Activated CD4-positive, alpha-beta T cell treated with anti-CD3 and anti-CD28 coated beads for 1 hour (primary cell): ENCODE measurements at places on chromosomes 4 and X.

- no peak for DNase-seq
Observed at GRCh38 chrX:70411475-70411874, 11.6 kb upstream of the GDPD2 start.

GRCh38 chr4:122224348-122224747 is 72.2 kb downstream of the BLTP1 start:
- no peak for DNase-seq

DNA sequence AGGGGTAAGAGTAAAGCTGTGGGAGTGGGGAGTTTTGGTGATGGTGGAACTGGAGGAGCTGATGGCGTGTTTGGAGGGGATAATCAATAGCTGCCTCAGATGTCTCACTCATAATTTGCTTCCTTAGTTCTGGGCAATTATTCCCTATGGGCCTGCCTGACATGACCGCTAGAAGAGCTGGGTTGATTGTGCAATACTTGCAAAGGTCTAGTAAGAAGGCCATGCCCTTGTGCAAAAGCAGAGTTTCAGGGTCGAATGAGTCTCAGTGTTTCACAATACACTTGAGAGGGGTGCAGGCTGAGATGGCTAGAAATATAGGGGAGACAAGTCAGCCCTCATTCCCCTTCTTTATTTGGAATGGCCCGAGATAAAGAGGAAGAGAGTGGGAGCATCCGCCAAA is 858.4 kb upstream of the POU3F4 start:
- no peak for DNase-seq

- DNase-seq: no peak
Observed at GRCh38 chrX:119880076-119880475, 8.4 kb downstream of the NDUFA1 start.

DNA sequence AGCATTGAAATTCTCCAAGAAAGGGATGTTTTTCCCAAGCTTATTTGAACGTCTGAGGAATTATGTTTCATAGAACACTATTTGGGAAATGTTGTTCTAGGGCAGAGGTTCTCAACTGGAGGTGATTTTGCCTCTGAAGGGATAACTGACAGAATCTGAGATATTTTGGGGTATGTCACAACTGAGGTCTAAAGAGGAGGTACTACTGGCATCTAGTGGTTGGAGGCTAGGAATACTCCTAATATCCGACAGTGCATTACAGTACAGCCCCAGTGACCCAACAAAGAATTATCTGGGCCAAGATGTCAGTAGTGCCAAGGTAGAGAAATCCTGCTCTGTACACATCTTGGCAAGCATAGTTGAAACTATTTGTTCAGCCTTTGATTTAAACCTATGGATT is 6.4 kb downstream of the HSPA4L start:
- no peak for DNase-seq

DNA sequence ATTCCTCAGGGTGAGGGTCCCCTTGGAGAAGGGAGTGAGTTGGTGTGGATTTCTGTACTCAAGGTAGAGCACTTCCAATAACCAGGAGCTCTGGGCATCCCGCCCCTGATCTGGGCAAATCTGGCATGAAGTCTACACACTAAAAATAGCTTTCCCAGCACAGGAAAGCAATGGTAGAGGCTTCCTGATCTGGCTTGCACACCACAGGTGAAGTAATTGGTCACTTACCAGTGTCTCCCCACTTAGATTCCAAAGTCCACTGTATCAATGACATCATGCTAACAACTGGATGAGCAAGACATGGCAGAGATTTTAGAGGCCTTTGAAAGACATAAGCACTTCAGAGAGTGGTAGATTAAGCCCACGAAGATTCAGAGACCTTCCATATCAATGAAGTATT is 17.8 kb upstream of the IDS start:
- DNase-seq: no peak

GRCh38 chrX:70426286-70427278 is 3.5 kb downstream of the GDPD2 start:
- no peak for DNase-seq

- no peak for DNase-seq
Observed at GRCh38 chr4:86892636-86892960, 376 bp upstream of the C4orf36 start.

DNA sequence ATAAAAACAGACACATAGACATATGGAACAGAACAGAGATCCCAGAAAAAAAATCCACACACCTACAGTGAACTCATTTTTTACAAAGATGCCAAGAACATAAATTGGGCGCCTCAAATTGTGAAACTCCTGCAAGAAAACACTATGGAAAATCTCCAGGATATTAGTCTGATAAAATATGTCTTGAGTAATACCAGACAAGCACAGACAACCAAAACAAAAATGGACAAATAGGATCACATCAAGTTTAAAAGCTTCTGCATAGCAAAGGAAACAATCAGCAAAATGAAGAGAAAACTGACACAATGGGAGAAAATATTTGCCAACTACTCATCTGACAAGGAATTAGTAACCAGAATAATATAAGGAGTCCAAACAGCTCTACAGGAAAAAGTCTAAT is 337.3 kb upstream of the DIPK2B start:
- no peak for DNase-seq

- DNase-seq: no peak
Observed at GRCh38 chrX:34848281-34848680, 94.3 kb upstream of the FAM47B start.

DNA sequence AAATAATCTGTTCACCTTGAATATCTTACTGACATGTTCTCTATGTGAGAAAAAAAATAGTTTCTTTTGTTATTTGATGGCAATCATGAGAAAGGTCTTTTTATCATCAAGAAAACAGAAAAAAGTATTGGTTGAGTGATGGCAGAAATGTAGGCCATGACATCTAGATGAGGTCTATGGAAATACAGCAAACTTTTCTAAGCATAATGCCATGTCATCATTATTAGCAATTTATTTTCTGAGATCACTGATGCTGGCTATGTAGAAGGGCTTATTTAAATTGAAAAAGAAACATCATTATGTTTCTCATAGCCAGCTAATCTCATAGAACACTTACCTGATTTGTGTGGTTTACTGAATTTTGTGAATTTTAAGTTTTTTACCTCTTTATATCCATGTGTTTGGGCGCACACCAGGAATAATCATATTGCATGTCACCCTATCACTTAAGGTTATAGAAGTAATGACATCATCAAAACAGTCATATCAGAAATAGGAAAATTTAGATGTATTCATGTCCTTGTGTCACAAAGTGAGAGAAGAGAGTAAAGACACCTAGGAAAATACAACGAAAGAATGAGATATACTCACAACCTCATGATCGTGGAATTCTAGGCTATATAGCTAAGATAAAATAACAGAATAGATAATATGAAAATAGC is 22.4 kb downstream of the UGT2A3 start:
- no peak for DNase-seq

DNA sequence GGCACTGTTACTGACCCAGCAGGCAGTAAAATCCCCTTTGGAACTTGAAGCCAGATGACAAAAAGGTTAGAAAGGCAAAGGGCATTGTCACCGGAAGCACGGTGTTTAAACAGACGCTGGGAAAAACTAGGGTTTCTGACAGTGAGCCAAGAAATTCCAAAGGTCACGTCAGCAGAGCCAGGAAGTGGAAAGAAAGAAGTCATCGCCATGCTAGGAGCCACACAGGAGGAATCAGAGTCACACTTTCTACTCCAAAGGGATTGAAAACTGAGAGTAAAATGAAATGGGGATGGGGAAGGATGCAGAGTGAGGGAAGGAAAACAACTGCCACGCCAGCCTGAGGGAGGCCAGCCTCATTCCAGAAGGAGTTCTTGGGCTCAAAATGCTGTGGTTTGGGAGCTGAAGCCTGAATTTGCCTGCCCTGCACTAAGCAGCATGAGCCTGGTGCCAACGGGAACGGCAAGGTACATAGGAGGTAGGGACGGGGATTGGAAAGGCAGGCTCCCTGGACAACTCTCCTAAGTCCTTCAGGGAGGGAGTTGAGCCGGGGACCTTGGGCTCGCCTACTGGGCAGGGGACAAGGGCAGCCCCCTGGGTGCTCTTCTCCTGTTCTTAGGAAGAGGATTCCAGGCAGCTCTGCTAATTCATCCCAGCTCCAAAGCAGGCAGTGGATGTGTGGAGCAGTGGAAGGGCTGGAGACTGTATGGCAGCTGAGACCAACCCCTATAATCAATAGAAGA is 66.8 kb downstream of the SOWAHB start:
- no peak for DNase-seq

DNA sequence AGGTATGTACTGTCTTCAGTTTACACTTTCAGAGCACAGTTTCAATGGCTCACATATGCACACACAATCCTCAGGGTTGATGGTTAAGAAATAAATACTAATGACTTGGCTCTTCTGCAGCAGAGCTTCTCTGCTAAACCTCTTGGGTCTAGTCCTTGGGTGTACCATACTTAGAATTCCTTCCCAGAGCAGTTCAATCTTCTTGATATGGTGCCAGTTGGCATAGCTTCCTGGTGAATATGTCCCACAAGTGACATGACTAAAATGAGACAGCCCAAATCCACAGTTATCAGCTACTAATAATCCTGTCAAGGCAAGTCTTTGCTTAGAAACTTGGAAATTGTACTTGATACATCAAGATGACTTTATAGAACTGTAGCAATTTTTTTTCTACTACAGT is 654.4 kb downstream of the IQCM start:
- no peak for DNase-seq

- DNase-seq: no peak
Observed at GRCh38 chr4:79959652-79960051, 113.4 kb downstream of the ANTXR2 start.

- no peak for DNase-seq
Observed at GRCh38 chrX:75061701-75062100, 94.4 kb downstream of the ABCB7 start.

- no peak for DNase-seq
Observed at GRCh38 chr4:78803983-78804382, 27.8 kb downstream of the BMP2K start.

DNA sequence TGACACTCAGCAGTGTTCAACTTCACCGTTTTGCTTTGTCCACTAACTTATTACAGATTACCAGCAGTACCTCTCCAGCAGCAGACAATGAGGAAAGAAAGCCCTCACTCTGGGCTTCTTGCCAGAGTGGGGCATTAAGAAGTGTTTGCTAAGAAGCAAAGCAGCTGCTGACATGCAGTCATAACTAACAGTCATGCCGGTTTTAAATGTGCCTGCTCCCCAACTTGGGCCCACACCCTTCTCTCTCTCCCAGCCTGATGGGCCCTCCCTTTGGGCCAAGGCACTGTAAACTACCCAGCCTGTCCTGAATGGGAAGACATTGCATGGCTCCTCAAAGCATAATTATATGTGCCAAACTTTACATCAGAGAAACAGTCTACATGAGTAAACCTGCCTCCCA is 54.6 kb upstream of the HHIP start:
- no peak for DNase-seq

DNA sequence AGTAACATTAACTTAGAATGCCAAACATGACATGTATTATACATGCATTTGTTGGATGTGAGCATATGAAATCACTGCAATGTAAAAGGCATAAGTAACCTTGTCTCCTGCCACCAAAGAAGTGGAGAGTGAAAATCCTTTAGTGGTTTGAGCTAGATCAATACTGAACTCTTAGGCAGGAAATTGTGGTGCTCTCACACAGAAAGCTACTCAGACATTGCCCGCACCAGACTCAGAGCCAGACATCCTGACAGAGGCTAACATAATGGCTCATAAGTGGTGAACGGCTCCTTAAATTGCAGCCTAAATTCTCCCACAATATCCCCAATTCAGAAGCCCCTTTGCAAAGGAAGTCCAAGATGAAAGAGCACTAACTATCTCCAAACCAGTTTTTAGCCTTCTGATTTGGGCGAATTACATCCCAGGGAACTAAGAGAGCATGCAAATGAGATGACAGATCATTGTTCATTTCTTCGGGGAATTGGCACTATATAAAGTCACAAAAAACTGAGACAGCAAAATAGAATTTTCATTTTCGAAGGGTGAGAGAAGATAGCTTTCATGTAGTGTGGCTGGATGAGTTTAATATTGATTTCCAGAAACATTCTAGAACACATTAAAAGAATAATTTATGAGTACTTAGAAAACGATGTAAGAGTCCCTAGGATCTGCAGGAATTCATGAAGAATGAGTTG is 233.6 kb upstream of the RPS6KA3 start:
- DNase-seq: no peak

DNA sequence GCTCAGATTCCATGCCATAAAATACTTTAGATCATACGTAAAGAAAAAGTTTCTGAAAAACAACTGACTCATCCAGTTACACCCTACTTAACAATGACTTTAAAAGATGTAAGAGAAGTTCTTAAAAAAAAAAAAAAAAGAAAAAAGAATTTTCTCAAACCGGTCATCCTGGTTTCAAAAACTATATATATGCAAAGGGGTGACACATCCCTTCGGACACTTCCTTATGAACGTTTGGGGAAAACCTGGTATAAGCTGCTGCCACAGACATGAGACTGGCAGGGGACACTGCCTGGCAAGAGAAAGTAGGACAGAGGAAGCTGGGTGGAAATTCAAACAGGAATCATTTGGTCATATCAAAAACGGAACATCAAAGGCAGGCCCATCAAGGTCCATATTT is 81.2 kb upstream of the PRSS48 start:
- no peak for DNase-seq

DNA sequence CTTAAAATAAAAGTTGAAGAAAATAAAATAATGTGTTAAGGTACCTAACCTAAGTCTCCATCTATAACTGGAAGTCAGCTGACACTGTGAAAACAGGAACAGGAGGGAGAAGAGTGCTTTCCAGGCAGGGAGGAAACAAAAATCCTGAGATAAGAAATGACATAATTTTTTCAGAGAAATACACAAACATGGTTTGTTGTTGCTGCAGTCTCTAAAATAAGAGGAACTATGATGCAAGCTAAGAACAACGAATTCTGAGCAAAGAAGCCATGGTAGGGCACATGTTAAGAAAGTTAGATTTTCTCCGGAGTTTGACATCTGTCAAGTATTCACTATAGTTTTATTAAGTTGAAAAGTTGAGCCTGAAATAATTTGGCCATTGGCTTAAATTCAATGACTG is 26.9 kb downstream of the PAPSS1 start:
- no peak for DNase-seq

GRCh38 chr4:6852582-6852981 is 57.0 kb upstream of the TBC1D14 start:
- no peak for DNase-seq

- DNase-seq: no peak
Observed at GRCh38 chr4:25307596-25307995, 5.0 kb upstream of the ZCCHC4 start.

DNA sequence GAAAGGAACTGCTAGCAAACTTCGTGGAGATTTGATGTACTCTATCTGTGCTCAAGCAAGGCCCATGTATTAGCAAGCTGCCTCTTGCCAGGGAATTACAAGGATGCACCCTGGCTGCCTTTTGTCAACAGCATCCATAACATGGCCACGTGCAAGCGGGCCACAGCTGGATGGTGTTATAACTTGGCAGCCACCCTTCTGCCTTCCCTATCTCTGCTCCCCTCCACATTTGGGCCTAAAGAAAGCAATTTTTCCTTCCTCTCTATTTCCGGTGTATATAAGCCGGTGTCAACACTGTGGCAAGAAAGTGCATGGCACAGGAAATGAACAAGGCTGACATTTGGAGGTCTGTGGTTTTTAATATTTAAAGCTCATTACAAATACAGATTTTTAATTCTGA is 94.8 kb downstream of the CLNK start:
- DNase-seq: no peak

GRCh38 chr4:149723065-149723464 is 92.6 kb downstream of the IQCM start:
- no peak for DNase-seq
